GM23338 (cell line): ENCODE measurements at places on chromosomes 1 and 21.

- peak; percentile 93 for DNase-seq
These were observed 1.2 kb downstream of the GPR153 start for GRCh38 chr1:6259491-6260362.

- no peak for DNase-seq
These were observed 10.8 kb upstream of the MYOM3 start for GRCh38 chr1:24122776-24123175.

GRCh38 chr1:182210417-182210816, 148.9 kb upstream of the ZNF648 start:
- DNase-seq = no peak

- no peak for DNase-seq
These were observed 271.2 kb downstream of the ZP4 start for GRCh38 chr1:237619553-237619952.

GRCh38 chr1:66434096-66434495, 99.9 kb upstream of the SGIP1 start:
- no peak for DNase-seq

- DNase-seq = no peak
These were observed 349.5 kb upstream of the VAMP3 start for GRCh38 chr1:7421471-7422075.

GRCh38 chr1:18134324-18135046, 26.9 kb downstream of the IGSF21 start:
- DNase-seq = no peak

DNA sequence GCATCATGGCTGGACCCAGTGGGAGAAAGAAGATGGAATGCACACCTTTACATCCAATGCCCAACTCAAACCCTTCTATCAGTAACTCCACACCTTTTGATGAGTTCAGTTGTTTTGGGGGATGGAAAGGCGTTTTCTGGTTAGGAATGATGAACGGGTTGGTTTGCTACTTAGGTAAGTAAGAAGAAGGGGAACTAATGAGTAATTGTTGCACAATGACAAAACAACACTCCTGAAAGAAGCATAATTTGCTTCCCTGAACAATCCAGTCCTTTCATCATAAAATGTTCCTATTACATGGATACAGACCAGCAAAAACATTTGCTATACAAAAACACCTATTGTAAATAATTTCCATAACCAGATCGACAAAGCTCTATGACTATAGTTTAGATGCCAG, 35.9 kb upstream of the NFIA start:
- no peak for DNase-seq

DNA sequence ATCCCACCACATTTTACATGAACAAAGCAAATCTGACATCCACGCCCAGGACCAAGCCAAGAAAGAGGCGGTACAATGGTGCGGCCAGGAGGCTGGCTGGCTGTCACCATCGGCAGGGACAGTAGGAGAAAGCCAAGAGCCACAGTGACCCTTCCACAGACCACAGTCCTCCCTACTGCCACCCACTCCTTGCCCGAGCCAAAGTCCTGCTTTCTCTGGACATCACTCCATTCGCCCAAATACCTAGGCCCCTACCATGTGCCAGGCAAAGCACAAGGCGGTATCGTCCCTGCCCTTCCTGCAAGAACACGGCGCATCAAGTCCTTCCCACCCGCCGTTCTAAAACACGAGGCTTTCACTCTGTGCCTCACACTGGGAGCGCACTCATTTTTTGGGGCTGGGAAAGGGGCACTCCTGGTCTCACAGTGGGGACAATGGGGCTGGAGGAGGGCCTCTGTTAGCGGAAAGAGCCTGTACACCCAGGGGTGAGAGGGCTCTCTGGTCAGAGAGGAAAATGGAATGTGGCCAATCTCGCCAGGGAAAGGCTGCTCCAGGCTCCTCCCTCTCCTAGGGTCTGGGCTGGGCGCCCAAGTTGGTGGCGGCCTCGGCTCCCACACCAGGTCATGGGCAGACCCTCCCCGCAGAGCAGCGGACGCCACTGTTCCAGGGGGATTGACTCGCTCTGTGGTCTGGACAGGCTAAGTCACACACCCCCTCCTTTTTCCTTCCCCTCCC, 26.5 kb downstream of the SSBP3 start:
- DNase-seq = peak; percentile 40

GRCh38 chr1:12505639-12506280, 112.2 kb downstream of the DHRS3 start:
- DNase-seq = no peak

- DNase-seq = no peak
These were observed 86.1 kb downstream of the TTLL7 start for GRCh38 chr1:83912876-83913275.

- DNase-seq = no peak
These were observed 90.8 kb upstream of the ERRFI1 start for GRCh38 chr1:8116894-8117264.

DNA sequence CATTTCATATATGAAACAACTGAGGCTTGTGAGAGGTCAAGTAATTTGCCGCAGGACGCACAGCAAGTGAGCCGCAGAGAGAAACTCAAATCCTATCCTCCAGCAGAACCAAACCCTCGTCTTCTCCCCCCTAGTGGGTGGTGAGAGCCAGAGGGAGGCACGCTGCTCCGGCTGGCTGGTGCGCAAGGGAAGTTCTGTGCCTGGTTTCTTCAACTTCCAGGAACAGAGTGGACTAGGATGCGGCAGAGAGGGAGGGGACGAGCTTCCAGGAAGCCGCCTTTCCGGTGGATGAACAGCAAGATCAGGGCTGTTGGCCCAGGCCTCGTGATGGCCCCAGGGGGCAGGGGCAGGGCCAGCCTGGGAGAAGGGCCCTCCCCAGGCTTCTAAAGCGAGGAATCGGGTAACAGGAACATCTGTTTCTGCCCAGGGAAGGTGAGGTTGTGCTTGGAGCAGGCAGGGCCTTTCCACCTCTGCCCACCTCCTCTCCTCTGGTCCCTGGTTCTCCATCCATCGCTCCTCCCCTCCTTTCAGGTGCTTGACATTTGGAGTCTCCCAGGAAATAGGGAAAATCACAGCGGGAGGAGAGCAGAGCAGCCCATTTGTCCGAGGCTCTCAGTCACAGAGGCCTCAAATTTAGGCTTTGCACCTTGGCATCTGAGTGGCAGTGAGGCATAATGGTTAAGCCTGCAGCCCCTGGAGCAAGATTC, 16.8 kb upstream of the PDIK1L start:
- DNase-seq = peak; percentile 83

DNA sequence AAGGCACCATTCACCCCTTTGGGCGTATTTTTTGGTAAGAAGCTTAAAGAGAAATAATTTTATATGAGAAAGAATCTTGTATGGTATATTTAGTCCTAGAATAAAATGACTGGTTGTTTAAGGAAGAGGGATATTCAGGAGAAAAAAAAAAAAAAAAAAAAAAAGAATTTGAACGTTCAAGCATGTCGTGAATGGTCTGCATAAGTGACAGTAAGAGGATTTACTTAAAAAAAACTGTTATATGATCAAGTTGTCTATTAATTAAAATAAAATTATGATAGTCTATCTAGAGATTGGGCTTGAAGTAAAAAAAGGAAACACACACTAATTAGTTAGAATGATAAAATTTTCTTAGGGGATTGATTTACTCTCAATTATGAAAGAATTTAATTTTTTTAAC, 11.7 kb upstream of the OR14I1 start:
- peak; percentile 35 for DNase-seq

- DNase-seq = peak; percentile 62
These were observed 12.1 kb downstream of the EPHA10 start for GRCh38 chr1:37752583-37753471.

GRCh38 chr1:31815752-31816500, at the start of gene SPOCD1:
Gene SPOCD1 (minus strand): TSS chr1:31816022. CDS start chr1:31815333, 689 bp downstream.
- peak; percentile 98 for DNase-seq

DNA sequence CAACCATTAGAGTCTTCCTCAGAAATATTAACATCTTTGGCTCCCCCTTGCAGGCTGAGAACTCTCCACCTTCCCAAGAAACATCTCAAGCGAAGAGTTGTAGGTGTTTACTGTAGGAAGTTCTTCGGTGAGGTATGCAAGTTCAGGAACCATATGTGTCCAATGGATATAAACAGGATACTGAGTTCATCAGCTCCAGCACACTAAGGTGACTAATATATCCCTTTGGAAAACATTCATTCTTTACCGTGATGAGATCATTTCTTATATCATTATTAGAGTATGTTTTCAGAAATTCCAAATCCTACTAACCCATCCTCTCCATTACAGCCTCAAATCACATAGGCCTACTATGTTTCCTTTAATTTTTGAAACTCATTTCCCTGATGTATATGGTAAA, 37.3 kb upstream of the PRMT6 start:
- DNase-seq = no peak

- DNase-seq = no peak
These were observed 60.0 kb upstream of the TNR start for GRCh38 chr1:175803413-175803812.

DNA sequence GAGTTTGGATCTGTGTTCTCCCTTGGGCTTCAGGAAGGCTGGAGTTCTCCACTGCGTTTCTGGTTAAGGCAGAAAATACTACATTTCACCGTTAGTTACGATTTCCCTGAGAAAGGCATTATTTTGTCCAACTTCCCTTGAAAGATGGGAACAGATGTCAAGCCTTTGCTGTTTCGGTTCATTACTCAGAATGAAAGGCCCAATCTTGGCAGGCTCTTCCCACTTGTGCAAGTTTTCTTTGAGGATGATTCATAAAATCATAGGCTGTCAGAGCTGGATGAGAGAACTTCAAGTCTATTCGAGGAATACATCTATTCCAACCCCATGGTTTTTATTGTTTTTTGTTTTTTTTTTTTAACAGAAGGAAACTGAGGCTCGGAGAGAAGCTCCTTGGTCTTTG, 205.2 kb downstream of the GRIK3 start:
- DNase-seq = no peak

- no peak for DNase-seq
These were observed 9.7 kb upstream of the CTSS start for GRCh38 chr1:150775276-150775675.

DNA sequence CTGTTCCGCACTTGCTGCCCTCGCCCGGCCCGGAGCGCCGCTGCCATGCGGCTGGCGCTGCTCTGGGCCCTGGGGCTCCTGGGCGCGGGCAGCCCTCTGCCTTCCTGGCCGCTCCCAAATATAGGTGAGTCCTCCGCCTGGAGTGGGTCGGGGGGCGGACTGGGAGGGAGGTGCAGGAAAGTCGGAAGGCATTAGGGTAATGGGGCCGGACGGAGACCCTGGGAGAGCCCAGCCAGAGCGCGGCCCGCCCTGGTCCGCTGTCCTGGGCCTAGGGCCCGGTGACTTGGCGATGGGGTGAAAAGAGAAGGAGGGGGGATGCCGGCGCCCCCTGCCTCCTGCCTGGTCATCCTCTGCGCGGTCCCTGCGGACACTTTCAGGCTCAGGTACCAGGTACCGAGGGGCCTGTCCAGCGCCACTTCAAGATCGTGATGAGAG, 243 bp downstream of the ADAM15 start:
- DNase-seq = no peak

DNA sequence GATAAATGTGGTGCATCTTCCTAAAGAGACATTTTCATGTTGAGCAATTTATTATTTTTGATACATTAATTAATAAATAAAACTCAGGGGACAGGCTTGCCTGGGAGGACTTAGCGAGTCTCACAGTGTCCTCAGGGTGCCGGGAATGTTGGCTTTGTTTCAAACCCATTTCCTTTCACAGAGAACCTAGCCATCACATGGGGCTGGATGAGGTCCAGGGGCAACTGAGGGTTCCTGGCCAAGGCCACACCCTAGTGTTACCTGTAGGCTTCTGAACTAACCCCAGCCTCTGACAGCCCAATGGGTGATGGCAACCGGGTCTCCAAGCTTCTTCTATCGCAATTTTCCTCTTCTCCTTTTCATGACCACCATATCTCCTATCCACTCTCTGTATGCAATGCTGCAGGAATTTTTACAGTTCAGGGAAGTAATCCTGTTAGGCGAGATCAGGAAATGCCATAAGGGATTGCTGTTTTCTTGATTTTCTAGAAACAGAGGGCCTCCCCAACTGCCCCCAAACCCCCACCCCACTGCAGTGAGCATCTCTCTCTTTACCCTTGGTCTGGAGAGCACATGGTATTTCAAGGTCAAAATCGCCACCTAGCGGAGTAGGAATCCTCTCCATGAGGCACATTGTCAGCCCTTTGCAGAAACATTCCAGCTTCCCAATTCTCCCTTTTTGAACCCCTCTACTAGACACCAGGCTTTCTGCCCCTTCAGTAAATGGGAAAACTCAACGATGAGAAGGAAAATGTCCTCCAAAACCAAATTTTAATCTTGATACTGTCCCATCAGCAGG, 22.1 kb upstream of the SMYD3 start:
- DNase-seq = peak; percentile 53

DNA sequence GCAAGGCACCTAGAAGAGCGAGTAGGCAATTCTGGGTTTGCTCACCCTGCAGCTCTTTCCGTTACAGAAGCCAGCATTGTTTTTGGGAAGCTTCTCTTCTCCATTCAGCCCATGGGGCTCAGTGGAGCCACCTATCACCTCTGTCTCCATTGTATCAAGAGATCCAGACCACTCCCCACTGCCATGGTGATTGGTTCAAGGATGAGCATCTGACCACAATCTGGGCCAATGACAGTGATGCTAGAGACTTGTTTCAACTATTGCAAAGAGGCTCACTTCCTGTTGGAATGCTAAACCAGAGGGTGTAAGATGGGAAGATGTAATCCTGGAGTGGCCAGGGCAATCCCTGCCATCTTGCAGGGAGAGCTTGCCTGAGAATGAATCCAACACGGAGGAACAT, 6.6 kb downstream of the SPATA21 start:
- peak; percentile 64 for DNase-seq

GRCh38 chr1:93598861-93599439, 82.7 kb downstream of the BCAR3 start:
- no peak for DNase-seq

DNA sequence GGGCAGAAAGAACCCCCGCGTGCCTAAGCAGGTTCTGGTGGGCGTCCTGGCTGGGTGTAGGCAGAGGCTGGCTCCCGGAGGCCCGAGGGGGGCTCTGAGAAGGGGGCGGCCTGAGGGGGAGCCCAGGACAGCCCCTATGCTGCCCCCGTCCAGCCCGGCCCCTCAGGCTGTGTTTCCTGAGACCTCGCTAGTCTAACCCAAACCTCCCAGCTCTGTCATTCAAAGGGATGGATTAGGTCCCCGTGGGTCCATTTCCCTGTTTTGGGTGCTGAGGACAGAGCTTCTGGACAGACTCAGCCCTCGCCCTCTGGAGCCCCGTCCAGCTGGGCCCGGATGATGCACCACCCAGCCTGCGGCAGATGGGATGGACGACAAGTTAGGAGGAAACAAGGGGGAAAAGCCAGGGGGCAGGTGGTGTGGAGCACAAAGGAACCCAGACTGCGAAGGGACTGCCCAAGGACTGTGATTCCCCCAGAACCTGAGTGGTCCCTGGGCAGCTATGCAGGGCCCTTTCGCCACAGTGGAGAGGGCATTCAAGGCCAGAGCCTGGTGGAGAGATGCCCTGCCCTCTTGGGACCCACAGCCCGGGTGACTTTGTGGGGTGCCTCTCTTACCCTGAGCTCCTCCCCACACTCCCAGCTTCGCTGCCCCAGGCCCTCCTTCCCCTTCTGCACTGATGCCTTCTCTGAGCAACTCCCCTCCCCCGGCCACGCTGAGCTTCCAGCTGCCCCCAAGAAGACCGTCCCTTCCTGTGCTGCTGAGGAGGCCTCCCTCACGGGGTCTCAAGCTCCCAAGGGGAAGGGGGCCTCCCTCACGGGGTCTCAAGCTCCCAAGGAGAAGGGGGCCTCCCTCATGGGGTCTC, 2.8 kb downstream of the HES4 start:
- DNase-seq = peak; percentile 47
